Naive thymus-derived CD4-positive, alpha-beta T cell (primary cell): ENCODE measurements at places on chromosomes 13 and 19. TPM values are rescaled to one million over a fixed set of nuclear protein-coding genes. Genes with fewer than 3 reads are reported as not detected.
A peak's percentile ranks its signal among the peaks of the same experiment; 100 is the strongest.

DNA sequence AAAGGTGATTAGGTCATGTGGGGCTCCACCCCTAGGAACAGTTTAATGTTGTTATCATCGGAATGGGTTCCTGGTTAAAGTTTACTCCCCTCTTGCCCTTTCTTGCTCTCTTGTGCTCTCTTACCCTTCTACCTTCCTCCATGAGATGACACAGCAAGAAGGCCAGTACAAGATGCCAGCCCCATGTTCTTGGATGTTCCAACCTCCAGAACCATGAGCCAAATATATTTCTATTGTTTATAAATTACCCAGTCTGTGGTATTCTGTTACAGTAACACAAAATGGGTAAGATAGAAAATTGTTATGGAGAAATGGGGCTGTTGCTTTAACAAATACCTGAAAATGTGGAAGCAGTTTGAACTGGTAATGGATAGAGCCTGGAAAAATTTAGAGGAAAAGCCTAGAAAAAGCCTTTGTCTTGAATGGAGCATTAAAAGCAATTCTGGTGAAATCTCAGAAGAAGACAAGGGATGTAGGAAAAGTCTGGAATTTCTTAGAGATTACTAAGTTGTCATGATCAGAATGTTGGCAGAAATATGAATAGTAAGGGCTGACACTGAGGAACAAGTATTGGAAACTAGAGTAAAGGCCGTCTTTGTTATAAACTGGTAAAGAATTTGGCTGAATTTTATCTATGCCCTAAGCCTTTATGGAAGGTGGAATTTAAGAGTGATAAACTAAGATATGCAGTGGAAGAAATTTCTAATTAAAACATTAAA is 53.5 kb upstream of the TSC22D1 start:
- H3K4me3 ChIP-seq = no peak overlapping the region
- no peak for DNase-seq
- H3K27ac ChIP-seq = no peak overlapping the region
- no peaks in the 10 kb centered on the region for H3K27me3 ChIP-seq
- H3K4me1 ChIP-seq = no peaks in the 10 kb centered on the region
- H3K36me3 ChIP-seq = no peaks in the 10 kb centered on the region

DNA sequence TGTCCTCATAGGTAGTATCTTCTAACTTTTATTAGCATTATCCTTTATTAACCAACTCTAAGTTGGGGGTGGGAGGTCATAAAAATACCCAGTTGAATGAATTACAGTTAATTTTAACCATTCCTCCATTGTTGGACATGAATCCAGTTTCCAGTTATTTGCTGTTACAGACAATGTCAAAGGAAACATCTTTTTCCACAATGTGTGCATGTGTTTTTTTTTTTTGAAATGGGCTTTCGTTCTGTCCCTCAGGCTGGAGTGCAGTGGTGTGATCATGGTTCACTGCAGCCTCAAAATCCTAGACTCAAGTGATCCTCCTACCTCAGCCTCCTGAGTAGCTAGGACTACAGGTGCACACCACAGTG is 32.0 kb downstream of the KLF5 start:
- H3K27ac ChIP-seq = no peak overlapping the region
- H3K36me3 ChIP-seq = no peaks in the 10 kb centered on the region
- no peaks in the 10 kb centered on the region for H3K27me3 ChIP-seq
- no peak for DNase-seq
- no peak overlapping the region for H3K4me3 ChIP-seq

DNA sequence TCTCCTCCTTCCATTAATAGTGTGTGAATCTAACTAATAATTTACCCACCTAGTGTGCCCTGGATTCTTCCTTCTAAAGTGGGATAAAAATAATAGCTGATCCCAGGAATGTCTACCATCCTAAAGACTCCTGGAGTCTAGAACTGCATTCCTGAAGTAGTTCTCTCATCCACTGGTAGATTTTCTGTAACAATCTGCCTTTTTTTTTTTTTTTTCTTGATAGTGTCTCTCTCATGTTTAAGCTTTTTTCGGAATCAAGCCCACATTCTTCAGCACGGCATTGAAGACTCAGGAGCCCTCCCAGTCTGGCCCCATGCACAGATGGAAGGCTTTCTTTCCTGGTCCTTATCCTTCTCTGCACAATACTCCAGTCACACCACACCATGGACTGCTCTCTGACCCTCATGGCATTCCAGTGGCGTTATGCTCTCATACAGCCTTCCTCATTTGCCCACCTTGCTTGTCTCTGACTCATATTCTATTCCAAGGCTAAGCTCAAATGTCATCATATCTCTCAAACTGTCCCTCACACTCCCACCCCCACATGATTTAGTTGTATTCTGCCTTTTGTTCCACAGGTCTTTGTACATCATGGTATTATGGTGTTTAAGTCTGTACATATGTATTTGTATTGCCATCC is 68.7 kb upstream of the FRY start:
- no peak overlapping the region for H3K4me3 ChIP-seq
- H3K27ac ChIP-seq = no peak overlapping the region
- no peaks in the 10 kb centered on the region for H3K36me3 ChIP-seq
- no peak for DNase-seq

Gene PSG5
- not detected for total RNA-seq

Gene OR4F17
- not detected in 2 replicates for total RNA-seq

GRCh38 chr19:34118879-34119748 is 53.2 kb upstream of the LSM14A start:
- peak; percentile 58 for DNase-seq
- no peaks in the 10 kb centered on the region for H3K36me3 ChIP-seq
- no peak overlapping the region for H3K4me3 ChIP-seq
- H3K27me3 ChIP-seq = no peaks in the 10 kb centered on the region
